ENCODE measurements at places on chromosomes 4 and X. TPM values are rescaled to one million over a fixed set of nuclear protein-coding genes. Genes with fewer than 3 reads are reported as not detected.

GRCh38 chrX:135328421-135329005 lies 19.2 kb downstream of the ETDC start:
- DNase-seq, result no peak

DNA sequence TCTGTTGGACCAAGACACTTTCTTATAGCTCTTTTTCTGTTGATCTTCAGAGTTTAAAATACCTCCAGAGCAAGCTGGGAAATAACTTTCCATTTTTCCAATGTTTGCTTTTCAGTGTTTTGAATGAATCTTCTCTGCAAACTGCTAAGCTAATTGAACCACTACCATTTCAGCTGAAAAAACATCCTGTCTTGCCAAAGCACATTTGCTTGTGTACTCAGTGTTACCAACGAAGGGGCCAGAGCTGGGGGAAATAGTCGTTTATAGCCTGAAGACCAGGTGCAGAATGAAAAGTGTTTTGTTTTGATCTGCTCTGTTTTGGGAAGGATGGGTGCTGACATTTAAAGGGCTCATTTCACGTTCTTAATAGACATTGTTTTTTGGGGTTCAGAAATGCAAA lies 88.4 kb upstream of the CLNK start:
- no peak for DNase-seq

DNA sequence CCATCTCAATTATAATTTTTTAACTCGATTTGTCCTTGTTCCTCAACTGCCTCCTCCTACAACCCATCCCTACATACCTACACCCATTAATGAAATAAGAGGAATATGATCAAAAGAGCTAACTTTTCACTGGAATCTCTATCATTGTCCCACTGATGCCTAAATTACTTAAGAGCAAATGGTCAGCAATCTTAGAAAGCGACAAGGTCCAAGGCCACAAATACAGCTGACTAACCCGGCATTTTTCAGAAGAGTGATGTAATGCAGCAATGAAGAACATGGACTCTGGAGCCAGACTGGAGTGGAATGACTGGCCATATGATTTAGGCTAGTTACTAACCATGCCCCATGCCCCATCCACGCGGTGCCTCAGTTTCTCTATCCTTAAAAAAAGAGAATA lies 56.2 kb downstream of the PPA2 start:
- no peak for DNase-seq

- DNase-seq, result no peak
Measured at GRCh38 chr4:7917669-7918068, 22.0 kb downstream of the AFAP1 start.

DNA sequence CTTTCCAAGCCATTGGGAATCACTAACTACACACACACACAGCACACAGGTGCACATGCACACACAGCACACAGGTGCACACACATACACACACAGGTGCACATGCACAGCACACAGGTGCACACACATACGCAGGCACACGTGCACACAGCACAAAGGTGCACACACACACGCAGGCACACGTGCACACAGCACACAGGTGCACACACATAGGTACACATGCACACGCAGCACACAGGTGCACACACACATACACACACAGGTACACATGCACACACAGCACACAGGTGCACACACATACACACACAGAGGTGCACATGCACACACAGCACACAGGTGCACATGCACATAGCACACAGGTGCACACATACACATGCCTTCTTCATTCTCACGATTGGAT lies 80.9 kb downstream of the HMX1 start:
- no peak for DNase-seq

DNA sequence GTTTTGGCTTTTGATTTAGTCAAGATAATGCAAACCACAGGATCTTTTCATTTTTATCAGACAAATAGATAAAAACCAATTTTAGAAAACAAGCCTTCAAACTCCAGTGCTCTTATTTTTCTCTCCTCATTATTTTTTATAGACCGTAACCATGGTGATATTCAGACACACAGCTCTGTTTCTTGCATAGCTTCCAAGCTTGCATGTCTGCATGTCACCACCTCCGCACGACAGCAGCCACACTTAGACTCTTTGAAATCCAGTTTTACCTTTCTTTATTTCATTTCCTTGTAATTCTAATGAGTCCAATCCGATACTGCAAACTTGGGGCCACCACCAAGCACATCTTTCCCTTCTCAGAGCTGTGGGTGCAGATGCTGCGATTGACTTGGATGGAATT lies 94.3 kb upstream of the GPM6A start:
- no peak for DNase-seq

DNA sequence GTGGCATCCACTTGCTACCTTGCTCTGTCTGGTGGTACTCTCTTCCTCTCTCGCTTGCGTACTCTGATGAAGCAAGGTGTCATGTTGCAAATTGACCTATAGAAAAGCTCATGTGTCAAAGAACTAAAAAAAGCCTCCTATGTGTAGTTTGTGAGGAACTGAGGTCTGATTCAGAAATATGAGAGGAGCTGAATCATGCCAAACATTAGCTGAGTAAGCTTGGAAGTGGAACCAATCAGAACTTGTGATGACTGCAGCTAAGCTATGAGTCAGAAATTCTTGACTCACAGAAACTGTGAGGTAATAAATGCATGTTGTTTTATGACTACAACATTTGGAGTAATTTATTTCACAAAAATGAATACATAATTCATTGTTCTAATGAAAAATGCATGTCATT lies 2138.8 kb downstream of the PCDH7 start:
- no peak for DNase-seq

DNA sequence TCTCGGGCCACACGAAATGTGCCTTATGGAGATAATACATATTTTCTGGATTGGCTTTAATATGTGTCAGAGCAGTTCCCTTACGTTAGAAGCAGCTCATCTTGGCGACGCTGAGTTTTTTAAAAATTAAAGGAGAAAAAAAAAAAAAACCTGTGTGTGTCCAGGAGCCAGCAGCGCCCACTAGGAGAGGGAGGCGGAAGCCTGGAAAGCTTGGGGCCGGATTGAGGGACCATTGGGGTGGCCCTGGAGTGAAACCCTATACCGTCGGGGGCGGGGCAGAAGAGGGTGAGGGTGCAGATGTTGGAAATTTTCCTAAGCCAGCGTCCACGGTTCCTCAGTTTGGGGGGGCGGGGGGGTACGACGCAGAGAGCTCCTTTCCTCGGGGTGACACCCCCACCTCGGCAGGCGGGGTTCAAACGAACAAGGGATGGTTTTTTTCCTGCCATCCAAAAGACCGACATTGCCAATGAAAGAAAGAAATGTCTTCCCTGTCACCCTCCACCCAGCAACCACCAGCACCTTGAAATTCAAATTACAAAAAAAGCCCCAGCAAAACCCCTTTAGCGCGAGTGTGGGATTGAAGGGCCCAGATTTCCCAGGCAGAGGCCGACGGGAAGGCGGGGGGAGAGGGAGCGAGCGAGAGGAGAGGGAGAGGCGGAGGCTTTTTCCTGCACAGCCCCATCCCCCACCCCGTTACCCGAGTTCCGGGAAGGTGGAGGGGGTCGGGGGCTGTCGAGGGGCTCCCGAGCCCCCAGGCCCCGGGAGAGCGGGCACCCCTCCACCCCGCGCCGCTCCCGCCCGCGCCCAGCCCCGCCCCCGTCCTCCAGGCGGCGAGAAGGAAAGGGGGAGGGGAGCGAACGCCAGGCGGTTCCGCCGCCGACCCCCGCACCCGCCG lies 859 bp downstream of the SMARCA1 start:
- no peak for DNase-seq

DNA sequence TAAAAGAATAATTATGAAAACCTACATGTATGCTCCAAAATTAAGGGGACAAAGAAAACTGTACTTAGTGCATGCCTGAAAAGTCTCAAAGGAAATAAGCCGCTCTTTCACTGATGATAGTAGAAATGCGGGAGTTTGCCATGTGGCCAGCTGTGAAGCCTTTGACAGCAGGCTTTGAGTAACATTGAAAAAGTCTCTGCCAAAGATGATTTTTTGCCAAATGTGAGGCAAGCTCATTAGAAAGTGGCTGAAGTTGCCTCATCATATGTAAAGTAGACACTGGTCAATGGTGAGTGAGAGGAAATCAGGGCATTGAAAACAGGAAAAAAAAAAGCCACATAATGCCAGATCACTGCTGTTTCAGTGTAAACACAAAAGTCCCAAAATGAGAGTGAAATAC lies 2360.1 kb downstream of the PCDH7 start:
- DNase-seq, result no peak

The CDKL2 gene
- 3.3 TPM for total RNA-seq

The PARM1 gene
- 25.7 TPM for total RNA-seq
